Left ventricle myocardium superior (tissue), 1 donor: ENCODE measurements at places on chromosomes 1 and 21. TPM values are rescaled to one million over a fixed set of nuclear protein-coding genes. Genes with fewer than 3 reads are reported as not detected.

DNA sequence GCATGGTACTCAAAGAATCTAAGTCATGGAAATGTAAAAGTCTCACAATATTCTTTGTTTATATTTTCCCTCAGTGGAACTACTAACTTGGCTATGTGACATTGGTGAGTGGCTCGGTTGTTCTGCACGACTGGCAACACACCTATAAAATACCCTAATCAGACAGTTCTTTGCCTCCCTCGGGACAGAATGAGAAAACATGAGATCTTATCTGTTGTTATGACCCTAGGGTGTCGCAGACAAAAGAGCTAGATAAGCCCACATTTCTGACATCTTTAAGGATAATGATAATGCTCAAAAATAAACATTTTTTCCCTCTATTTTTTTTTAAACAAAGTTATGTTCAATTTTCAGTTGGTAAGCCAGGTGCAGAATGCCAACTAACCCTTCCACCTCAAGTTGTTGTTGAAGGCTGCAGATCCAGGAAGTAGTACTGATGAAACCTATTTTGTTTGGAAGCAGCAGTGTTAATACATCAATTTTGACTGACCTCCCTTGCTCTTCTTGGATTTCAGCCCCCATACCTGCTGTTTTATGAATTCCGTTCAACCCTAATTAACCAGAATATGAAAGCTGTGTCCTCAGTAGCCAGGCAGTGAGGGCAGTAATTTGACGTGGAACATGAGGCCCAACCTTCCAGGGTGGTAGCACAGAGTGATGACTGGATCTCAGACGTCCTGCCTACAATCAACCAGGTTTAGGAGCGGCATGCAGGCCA lies 108.7 kb upstream of the DUSP10 start:
- no peak for DNase-seq

The SPATA46 gene
- total RNA-seq, result not detected

The GJC2 gene
- total RNA-seq, result 1.7 TPM

- no peak for DNase-seq
These were observed 1.6 kb downstream of the RAB4A start for GRCh38 chr1:229272164-229273158.

GRCh38 chr1:213615226-213615916 lies 372.4 kb upstream of the PROX1 start:
- no peak for DNase-seq

GRCh38 chr1:165501970-165502348 lies 41.8 kb upstream of the LRRC52 start:
- no peak for DNase-seq
